Neural crest cell (in vitro differentiated cells): ENCODE measurements at places on chromosomes 3 and 15. TPM values are rescaled to one million over a fixed set of nuclear protein-coding genes. Genes with fewer than 3 reads are reported as not detected.
A peak's percentile ranks its signal among the peaks of the same experiment; 100 is the strongest.

DNA sequence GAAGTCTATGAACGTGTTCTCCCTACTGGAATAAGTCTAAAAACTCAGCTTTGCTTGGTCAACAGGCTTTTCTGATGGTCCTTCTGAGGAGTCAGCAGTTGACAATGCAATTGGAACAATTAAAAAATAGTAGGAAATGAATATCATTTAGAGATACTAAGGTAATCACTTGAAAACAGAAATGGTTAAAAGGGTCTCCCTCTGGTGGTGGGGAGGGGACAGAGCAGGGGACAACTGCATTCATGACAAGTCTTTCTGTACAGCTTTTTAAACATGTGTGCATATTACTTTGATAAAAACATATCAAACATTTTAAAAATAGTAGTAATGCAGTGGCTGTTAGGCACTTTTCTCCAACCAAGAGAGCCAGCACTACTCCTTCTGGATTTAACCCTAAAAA is 119.9 kb upstream of the FHIT start:
- no peak overlapping the region for H3K4me3 ChIP-seq
- no peak overlapping the region for H3K27ac ChIP-seq
- DNase-seq, result peak; percentile 36
- H3K4me1 ChIP-seq, result peaks cover 5% of the 10 kb centered on the region

DNA sequence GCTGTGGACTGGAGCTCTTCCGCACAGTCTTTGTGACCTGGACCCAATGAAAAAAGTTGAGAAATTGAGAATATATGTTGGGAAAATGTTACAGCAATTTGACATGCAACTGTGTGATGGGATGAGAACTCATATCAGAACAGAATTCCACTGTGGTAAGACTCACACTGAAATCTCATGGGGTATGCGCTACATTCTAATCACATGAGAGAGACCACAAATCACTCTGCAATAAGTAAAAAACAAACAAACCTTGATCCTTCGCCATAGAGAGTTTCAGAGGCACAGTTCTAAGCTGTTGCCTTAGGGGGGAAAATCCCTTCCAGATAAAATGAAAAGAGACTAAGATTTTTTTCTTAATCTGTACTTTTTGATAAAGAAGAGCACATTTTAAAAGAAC is 37.3 kb downstream of the LMCD1 start:
- peaks cover 21% of the 10 kb centered on the region for H3K4me1 ChIP-seq
- no peak overlapping the region for H3K27ac ChIP-seq
- no peak overlapping the region for H3K4me3 ChIP-seq
- DNase-seq, result no peak

ABTB1 gene
- total RNA-seq, result 6.8 and 7.2 TPM in 2 replicates

CELSR3 gene
- total RNA-seq, result 26.5 and 27.2 TPM in 2 replicates

DNA sequence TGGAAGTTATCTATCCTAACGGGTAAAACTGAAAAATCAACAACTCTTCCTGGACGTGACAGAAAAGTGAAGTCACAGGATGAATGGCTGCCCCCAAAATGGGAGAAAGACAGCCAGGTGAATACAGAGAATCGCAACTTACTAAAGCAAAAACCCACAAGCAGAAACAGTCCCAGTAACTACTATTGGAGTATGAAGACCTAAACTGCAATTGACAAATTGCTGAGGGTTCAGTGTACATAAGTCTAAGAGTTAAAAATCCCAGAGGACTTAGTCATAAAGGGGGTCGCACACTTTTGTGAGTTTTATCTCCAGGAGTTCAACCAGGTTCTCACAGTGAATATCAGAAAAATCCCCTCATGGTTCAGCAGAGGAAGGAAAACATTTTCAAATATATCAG is 56.8 kb upstream of the IMPG2 start:
- DNase-seq, result no peak
- no peak overlapping the region for H3K4me3 ChIP-seq
- peaks cover 20% of the 10 kb centered on the region for H3K36me3 ChIP-seq
- H3K27ac ChIP-seq, result no peak overlapping the region

GRCh38 chr3:7421065-7421464 is 560.1 kb downstream of the GRM7 start:
- H3K27me3 ChIP-seq, result no peaks in the 10 kb centered on the region
- no peak overlapping the region for H3K27ac ChIP-seq
- peaks cover 13% of the 10 kb centered on the region for H3K4me1 ChIP-seq
- H3K36me3 ChIP-seq, result no peaks in the 10 kb centered on the region
- H3K4me3 ChIP-seq, result no peak overlapping the region

GRCh38 chr3:155872904-155873646 is 2.6 kb downstream of the GMPS start:
- H3K27me3 ChIP-seq, result no peaks in the 10 kb centered on the region
- H3K27ac ChIP-seq, result no peak overlapping the region
- H3K4me3 ChIP-seq, result peak overlapping the region; percentile 98

MKRN2OS gene
- total RNA-seq, result not detected in 2 replicates

DNA sequence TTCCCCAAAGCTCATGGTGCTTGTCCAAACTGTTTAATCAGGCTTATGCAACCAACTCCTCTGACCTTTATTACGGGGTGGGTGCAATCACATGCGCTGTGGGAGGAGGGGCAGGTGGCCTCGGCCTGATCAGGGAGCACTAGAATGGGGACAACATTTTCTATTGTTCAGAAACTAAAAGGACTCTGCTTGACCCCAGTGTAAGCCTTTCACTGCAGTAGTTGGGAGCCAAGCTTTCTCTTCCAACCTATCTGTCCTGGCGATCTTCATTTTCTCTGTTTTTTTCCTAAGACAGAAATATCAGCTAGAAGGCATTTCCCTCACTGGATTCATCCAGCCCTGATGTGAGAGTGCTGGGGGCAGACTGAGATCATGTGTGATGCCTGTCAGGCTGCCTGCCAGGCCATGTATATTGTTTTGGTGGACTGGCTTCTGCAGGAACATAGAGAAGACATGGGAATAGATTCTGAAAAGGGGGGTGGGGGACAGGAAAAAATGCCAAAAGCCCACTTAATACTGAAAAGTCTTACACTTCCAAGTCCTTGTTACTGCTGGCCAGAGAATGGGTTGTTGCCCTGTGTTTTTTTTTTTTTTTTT is 627.0 kb upstream of the TBL1XR1 start:
- no peak for DNase-seq
- H3K36me3 ChIP-seq, result no peaks in the 10 kb centered on the region
- peaks cover 31% of the 10 kb centered on the region for H3K4me1 ChIP-seq
- H3K4me3 ChIP-seq, result no peak overlapping the region
- H3K27me3 ChIP-seq, result no peaks in the 10 kb centered on the region

DNA sequence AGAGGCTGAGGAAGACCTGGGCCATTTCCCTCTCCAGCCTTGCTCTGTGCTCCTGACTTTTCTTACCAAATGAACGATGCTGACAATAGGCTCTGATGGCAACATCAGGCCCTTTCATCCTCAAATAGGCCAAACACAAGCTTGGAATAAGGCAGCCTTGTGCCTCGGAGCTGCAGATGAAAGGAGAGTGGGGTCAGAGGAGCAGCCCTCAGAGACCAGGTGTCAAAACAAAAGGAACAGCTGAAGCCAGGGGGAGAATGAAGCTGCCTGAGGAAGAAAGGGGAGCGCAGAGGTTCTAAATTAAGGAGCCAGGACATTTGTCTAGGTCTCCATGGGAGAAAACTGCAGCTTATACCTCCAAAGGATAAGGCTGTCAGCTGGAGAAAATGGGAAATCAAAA is 5.1 kb downstream of the BFSP2 start:
- H3K4me3 ChIP-seq, result peak overlapping the region; percentile 54
- H3K27ac ChIP-seq, result peak overlapping the region; percentile 15
- peaks cover 35% of the 10 kb centered on the region for H3K4me1 ChIP-seq
- peaks cover 3% of the 10 kb centered on the region for H3K27me3 ChIP-seq
- DNase-seq, result no peak
